ENCODE measurements at places on chromosomes 2 and 18.
A peak's percentile ranks its signal among the peaks of the same experiment; 100 is the strongest.

GRCh38 chr2:99470957-99471356 lies 18.9 kb downstream of the REV1 start:
- no peak for DNase-seq

- no peak for DNase-seq
These were observed 67.7 kb upstream of the GRB14 start for GRCh38 chr2:164688896-164689419.

- DNase-seq = no peak
These were observed 56.1 kb downstream of the LCLAT1 start for GRCh38 chr2:30503007-30503694.

DNA sequence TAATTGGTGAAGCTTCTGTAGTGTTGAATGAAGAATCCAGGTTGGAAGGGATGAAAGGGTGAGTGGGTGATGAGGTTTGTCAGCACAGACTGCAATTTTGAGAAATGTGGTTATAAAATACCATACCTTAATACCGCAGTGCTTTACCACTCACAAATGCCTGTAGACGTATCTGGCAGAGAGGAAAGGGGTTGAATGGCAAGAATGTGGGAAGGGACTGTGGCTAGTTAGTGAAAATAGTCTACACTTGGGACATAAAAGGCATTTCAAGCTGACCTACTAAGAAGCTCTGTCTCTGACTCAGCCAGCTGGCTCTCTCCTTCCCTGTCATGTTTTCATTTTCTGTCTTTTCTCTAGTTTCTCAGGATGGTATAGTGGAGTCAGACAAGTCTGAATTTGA lies 25.1 kb downstream of the CDK15 start:
- DNase-seq = no peak

DNA sequence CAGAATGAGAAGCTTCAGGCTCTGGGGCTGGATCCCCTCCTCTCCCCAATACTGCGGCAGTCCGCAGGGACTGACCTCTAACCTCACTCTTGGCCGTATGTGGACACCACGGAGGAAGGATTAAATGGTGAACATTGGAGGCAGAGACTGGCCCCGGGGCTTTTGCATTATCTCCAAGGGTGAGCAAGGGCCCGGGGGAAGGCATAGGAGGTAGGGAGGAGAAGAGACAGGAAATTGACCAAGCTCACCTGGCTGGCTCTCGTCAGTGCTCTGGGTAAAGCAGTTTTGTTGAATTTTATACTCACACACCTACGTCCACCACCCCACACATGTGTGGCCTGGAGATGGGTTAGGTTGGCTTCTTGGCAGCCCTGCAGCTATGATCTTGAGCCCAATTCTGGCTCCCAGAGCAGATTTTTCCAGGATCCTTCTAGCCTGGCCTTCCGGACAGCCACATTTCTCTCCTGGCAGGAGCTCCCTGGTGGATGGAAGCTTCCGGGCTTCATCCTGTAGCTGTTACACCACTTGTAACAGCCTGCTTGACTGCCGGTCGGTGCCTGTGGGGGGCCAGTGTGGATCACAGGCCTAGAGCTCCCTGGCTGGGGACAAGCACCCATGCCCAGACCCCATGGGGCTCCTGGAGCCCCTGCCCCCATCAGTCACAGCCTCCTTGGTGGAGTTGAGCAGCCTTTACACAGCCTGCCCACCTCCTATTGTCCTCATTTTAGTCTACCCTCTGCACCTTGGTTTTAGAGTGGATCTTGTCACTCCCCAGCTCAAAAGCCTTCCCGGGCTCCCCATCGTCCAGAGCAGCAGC lies 7.6 kb downstream of the ITM2C start:
- peak; percentile 81 for DNase-seq

DNA sequence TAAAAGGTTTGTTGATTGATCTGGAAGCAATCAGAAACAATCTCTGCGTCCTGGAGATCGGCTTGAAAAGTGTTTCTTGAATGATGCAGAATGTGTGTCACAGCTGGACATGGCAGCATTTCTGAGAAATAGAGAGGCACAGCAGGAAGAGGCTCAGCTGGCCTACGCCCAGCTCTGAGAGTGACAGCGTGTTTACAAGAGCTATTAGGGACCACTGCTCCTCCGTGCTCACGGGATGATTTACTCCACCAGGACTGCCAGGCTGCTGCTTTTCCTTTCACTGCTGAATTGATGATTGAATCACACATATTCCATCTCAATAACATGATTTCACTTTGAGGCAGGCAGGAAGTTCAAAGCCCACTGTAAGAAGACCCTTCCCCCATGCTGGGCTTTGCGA lies 62.8 kb downstream of the GALNT14 start:
- no peak for DNase-seq

GRCh38 chr2:195929531-195929930 lies 139.1 kb downstream of the DNAH7 start:
- DNase-seq = no peak

GRCh38 chr2:128493880-128494279 lies 175.2 kb upstream of the HS6ST1 start:
- DNase-seq = no peak

DNA sequence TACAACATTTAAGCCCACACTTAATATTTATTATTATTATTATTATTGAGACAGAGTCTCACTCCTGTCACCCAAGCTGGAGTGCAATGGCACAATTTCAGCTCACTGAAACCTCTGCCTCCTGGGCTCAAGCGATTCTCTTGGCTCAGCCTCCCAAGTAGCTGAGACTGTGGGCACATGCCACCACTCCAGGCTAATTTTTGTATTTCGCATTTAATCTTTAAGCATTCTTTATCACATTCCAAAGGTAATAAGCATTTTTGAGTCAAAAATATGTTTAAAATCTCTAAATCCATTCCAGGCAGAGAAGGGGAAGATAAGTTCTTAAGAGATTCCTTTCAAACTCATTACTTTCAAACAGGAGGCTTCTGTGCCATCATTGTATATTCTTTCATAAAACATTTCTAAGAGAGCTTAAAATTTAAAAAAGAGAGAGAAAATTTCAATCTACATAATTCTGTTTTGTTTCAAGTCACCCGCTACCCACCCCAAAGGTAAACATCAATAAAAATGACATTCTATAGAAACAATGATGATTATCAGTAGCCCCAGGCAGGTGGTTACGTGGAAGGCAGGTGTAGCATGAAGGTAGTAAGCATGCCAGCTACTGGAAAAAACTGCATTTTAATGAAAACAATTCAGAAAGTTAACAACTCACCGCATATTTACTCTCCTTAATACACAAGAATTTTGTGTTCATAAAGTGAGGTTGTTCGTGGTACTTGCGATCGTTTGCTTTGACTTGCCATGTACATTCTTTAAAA lies 84.4 kb upstream of the NARS1 start:
- no peak for DNase-seq

- DNase-seq = no peak
These were observed 127.4 kb upstream of the FHL2 start for GRCh38 chr2:105526000-105526925.

- no peak for DNase-seq
These were observed 279.7 kb downstream of the NRXN1 start for GRCh38 chr2:50752237-50752636.

- DNase-seq = no peak
These were observed 144.7 kb upstream of the ITGA4 start for GRCh38 chr2:181312515-181312927.

DNA sequence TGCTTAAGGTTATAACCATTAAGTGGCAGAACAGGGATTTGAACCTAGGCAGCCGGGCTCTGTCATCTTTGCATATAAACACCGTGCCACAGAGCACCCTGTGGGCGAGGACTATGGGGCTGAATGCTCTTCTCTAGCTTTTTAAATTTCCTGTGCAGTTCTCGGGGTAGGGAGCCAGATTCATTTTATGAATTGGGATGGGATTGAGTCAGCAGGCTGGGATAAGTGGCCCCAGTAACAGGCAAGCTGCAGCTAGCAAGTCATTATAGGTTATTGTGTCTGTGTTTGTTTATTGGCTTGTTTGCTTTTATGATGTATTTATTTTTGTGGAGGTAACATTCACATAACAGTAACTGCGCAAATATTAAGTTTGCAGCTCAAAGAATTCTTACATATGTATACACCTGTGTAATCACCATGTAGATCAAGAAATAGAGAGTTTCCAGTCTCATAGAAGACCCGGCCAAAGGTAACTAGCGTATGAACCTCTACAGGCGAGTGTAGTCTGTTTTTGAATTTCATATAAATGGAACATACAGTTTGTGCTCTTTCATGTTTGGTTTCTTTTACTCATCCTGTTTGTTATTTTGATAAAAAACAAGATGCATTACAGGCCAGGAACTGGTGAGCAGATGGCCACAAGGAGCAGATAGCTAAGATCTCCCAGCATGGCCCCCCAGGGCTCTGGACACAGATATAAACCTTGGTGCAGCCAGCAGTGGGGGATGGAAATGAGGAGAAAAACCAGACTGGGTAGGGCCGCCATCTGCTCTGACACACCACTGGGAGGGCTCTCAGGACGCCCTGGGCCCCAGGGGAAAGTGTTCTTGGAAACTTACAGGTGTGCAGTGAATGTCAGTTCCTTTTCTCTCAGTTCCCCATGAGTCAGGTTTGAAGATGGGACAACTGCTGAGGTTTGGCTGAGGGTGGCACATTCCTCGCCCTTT lies 49.2 kb upstream of the GPR155 start:
- DNase-seq = no peak

DNA sequence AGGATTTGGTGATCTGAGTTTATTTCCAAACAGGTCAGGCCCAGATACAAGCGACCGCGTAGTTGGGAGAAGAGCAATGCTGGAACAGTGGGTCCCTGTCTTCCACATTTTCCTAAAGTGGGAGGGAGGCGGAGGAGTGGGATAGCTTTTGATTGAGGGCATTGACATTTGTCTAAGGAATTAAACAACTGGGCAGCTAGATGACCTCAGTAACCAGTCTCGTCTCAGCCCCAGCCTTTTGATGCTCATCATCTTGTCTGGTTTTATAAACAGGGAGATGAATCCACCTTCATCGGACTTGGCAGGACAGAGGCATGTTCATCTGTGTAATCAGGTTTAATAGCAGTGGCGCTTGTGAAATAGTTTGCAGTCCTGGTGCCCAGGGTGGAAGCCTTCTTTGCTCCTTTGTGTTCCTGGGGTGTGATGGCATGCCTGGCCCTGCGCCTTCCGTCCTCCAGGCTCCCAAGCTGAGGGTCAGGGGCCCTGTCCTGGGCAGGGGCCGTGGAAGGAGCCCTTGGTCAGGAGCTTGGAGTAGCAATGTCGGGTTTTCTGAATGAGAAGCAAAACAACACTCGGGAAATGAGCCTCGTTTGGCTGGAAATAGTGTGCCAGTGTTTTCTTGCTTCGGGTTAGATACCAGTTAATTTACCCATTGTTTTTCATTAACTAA lies 193.8 kb downstream of the FAM210A start:
- no peak for DNase-seq

DNA sequence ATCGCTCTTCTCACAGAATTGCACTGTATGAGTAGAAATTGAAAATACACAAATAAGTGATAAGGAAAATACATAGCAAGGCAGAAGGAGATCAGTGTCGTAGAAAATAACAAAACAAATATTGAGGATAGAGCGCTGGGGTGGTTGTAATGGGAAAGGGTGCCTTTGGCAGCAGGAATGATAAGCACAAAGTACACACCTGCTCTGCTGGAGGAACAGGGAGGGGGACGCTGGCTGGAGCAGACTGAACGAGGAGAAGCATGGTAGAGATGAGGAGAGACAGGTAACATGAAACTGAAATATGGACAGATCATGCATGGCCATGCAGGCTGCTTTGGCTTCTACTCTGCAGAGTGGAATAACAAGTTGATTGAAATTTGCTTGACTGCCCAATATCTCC lies 181.2 kb upstream of the FSHR start:
- DNase-seq = no peak

DNA sequence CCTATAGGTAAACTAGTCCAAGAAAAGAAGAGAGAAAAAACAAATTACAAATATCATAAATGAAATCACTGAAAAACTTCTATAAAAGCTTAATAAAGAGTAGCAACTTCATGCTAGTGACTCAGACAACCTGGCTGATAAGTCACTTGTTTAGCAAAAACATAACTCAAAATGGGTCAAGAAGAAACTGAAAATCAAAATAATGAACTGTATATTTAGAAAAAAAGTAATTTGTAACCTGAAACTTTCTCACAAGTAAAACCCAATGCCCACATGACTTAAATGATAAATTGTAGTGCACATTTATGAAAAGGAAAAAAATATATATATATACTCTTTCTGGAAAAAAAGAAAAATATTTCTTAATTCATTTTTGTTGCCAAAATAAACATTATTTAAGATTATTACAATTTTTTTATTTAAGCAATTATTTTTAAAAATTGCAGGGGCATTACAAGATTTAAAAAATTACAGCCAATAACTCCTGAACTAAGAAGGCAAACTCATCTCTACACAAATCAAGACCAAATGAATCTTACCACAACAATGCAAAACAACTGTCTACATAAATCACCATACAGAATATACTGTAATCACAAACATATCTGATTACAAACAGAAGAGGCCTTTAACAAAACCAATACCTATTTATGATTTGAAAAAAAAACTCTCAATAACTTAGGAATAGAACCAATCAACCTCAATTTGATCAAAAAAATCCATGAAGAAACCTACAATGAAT lies 406.3 kb downstream of the CDH7 start:
- DNase-seq = no peak

GRCh38 chr2:187174582-187174981 lies 273.5 kb downstream of the CALCRL start:
- no peak for DNase-seq

DNA sequence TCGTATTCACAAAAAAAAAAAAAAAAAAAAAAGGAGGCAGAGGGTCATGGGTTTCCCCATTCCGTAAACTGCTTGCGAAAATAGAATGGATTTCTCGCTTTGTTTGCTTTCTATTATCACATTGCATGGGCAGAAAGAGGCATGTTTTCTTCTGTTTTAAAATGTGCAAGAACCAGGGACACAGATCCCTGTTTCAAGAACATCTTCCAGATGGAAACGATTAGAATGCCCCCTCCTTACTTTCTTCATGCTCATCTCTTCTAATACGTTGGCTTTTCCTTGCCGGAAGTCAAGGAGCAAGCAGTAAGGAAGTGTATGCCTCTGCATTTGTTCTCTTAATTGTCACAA lies 51.0 kb upstream of the ZNF516 start:
- DNase-seq = no peak

DNA sequence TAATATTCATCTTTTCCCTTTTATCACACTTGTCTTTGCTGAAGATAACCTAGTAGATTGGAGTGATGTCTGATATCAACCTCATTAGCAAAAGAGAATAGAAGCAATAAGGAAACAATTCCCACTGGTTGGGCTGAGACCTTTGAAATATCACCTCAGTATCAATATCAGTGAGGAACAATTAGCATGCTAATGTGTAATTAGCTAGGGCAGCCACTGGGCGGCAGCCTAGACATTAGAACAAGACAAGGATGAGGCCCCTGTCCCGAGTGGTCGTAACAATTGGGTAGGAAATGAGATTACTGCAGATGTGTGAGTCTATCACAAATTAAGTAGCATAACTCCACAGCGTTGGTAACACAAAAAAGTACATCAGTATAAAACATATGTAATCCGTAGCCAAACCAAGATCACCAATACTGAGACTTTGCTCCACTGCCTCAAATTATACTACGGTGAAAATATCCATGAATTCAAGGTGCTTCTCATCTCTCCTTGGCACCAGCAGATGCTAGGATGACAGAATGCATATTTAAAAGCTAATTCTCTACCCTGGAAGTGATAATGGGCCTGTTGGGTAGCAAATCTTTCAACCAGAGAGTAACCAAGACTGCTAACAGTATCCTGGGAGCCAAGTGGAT lies 99.1 kb downstream of the ALPK2 start:
- no peak for DNase-seq

GRCh38 chr2:58974426-58974825 lies 733.3 kb upstream of the FANCL start:
- no peak for DNase-seq

- no peak for DNase-seq
These were observed 95.0 kb downstream of the RNF144A start for GRCh38 chr2:7012141-7012764.

All from chondrocyte (in vitro differentiated cells).